ENCODE measurements at places on chromosomes 2 and 18.

GRCh38 chr2:67834482-67834881, 228.3 kb downstream of the C1D start:
- no peak for DNase-seq

DNA sequence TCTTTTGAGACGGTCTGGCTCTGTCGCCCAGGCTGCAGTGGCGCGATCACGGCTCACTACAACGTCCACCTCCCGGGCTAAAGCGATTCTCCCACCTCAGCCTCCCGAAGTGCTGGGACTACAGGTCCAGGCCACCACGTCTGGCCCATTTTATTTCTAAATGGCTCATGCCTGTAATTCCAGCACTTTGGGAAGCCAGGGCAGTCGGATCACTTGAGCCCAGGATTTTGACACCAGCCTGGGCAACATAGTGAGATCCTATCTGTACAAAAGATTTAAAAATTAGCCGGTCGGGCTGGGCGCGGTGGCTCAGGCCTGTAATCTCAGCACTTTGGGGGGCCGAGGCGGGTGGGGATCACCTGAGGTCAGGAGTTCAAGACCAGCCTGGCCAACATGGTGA, 26.4 kb upstream of the EFHD1 start:
- no peak for DNase-seq

DNA sequence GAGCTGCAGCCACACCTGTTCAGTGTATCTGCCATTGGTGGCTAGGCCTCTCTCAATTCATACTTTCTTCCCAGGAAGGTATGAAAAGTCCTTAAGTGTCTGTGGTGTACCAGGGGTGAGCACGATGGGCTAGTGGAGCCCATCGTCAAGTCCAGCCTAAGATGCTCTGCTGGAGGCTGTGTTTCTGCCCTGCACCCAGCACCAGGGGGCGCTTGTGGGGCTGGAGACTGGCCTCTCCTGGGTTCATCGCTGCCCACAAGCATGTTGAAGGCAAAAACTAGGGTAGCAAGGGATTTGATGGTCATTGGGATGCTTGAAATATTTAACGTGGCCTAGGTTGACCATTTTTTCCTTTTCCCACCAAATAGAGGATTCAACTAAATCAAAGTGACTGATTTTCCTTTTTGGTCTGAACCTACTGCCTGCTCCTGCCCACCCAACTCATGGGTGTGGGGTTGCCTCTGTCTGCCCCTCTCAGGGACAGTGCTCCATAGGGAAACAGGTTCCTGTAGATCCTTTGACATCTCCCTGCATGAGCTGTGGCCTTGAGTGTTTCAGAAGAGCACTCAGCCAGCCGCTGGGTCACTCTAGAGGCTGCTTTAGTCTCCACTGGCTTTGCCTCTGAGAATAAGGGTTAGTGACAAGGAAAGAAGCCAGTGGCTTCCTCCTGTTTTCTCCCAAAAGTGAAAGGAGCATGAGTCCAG, 59.0 kb downstream of the TPGS2 start:
- DNase-seq, result no peak

GRCh38 chr2:109407276-109408042, 206.3 kb downstream of the SEPTIN10 start:
- no peak for DNase-seq

GRCh38 chr2:240239325-240239724, 98.9 kb upstream of the OTOS start:
- DNase-seq, result no peak

DNA sequence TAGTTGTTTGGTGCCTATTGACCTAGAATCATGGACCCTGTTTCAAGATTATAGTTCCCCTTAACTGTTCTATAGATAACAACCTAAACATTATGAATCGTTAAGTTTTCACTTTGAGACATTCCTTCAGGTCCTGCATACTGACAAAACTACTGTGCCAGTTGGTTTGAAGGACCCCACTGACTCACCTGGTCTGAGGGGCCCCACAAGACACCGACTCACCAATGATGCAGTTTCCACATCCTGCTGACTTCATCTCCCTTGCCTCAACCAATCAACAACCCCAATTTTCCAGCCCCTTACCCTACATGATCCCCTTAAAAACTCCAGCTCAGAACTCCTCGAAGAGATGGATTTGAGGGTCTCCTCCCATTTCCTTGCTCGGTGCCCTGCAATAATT, 89.6 kb upstream of the CCDC141 start:
- DNase-seq, result no peak

DNA sequence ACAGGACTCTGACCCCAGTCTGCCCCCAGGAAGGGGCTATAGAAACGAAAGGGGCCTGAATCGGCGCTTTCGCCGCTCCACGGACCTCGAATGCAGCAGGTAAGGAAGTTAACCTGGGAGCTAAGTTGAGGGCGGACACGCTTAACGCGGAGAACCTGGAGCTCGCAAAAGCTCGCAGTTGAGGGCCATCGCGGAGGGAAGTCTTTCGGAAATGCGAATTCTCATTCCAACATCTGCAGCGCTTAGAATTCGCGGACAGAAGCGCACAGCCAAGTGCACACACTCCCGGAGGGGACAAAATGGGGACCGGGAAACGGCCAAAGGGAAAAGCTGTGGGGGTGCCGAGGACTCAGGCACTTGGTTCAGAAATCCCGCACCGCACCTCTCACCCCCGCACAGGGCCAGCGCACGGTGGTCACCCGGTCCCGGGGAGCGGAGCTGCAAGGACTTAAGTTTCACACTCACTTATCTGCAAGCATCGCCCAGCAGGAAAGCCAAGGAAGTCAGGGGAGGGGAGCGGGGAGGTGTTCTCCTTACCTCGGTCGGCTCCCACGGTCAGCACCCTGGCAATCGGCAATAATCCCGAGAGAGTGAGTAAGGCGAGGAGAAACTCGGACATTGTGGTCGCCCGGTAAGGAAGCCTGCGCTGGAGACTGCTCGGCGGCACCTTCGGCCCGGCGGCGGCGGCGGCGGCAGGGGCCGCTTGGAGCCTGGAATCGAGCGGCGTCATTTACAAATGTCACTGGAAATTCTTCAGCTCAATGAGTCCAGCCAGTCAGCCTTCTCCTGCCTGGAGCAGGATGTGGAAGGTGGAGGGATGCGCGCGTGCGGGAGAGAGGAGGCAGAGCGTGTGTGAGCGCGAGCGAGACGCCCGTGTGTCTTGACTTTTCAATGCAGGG, 456 bp downstream of the LRP1B start:
- DNase-seq, result peak; percentile 58

DNA sequence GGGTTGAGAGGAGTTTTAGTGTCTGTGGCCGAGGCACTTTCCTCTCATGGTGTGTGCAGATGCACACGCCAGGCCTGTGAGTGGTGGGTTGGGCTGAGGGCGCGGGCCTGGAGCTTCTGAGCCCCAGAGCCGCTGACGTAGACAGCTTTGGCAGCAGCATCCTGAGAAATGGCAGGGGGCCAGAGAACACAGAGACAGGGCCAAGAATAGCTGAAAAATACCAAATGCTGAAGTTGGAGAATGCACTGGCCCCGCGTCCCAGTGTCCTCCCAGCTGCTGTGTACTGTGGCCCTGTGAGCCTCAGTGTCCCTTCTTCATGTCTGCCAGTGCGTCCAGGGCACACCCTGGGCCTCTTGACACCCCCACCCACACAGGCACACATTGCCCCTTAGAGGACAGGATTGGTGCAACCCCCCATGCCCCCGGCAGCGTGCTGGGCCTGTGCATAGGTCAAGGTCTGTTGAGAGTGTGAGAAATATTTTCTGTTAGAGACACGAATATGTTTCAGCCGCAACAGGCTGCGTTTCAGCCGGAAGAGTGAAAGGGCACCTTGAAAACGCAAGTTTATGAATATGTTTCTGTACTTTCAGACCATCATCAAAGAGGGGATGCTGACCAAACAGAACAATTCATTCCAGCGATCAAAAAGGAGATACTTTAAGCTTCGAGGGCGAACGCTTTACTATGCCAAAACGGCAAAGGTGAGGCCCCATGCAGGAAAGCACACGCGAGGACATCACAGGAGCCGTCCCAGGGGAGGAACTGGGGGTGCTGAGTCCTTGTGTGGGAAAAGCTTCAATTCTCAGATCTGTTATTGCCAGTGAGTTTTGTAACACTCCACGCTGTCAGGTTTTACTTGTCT, 33.6 kb downstream of the DGKD start:
- peak; percentile 74 for DNase-seq

GRCh38 chr18:47912794-47913585, 17.5 kb downstream of the SMAD2 start:
- DNase-seq, result no peak

- peak; percentile 55 for DNase-seq
These were observed 568.5 kb upstream of the SOX11 start for GRCh38 chr2:5123582-5124196.

DNA sequence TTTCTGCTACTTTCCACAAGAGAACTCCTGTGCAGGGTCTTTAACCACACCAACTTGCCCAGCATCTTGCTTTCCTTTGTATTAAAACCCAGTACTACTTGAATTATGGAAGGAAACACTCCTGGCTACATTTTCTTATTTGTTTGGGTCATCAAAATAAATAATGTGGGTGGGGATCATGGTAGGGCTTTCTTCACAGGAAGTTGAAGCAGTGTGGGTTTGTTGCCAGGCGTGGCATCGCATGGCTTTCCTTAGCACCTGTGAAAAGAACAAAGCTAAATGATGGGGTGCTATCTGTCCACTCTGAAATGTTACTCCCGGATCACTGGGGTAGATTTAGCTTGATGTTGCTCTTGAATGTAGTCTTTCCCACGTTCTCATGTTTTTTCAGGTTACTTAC, 18.7 kb downstream of the ARHGAP25 start:
- DNase-seq, result no peak

- no peak for DNase-seq
These were observed 22.8 kb downstream of the CCNYL1 start for GRCh38 chr2:207734264-207734635.

DNA sequence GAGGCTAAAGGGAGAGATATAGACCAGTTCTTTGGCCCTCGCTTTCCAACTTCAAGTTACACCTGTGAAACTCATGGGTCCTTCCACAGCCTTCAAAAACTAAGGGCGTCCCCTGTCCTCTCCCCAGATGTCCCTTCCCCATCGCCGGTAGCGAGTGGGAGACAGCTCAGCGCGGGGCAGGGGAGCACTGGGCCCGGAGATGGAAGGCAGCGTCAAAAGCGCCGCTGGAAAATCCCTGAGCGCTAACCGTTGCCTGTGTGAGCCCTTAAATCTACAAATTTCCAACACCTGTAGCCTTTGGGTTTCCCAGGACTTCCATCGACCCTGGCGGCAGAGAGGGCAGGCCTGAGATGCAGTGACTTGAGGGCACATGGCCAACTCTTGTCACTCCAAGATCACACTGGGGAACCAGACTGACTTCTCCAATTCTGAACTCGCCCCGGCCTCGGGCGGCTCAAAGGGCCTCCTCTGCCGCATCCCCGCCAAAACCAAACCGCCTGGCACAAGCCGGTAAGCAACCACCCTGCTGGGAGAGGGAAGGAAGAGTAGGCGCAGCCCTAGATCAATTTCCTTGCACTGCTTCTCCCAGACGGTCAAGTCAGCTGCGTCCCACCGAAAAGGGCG, 879 bp upstream of the EPAS1 start:
- no peak for DNase-seq

GRCh38 chr2:181037922-181038321, 57.5 kb downstream of the UBE2E3 start:
- no peak for DNase-seq

- no peak for DNase-seq
These were observed 262.8 kb downstream of the FBXO15 start for GRCh38 chr18:73884868-73885267.

- DNase-seq, result no peak
These were observed 291.8 kb upstream of the SESTD1 start for GRCh38 chr2:179556425-179556824.

- DNase-seq, result no peak
These were observed 131.0 kb downstream of the CCDC85A start for GRCh38 chr2:56314796-56315195.

GRCh38 chr2:96273763-96274162, 7.7 kb downstream of the CIAO1 start:
- DNase-seq, result no peak

GRCh38 chr2:218395456-218395825, 4.2 kb upstream of the CTDSP1 start:
- no peak for DNase-seq

GRCh38 chr2:19364014-19364413, 5.6 kb upstream of the OSR1 start:
- DNase-seq, result no peak

- DNase-seq, result no peak
These were observed 140.9 kb downstream of the CAPN13 start for GRCh38 chr2:30666266-30666874.

GRCh38 chr2:238286551-238286950, 1.9 kb downstream of the PER2 start:
- no peak for DNase-seq

DNA sequence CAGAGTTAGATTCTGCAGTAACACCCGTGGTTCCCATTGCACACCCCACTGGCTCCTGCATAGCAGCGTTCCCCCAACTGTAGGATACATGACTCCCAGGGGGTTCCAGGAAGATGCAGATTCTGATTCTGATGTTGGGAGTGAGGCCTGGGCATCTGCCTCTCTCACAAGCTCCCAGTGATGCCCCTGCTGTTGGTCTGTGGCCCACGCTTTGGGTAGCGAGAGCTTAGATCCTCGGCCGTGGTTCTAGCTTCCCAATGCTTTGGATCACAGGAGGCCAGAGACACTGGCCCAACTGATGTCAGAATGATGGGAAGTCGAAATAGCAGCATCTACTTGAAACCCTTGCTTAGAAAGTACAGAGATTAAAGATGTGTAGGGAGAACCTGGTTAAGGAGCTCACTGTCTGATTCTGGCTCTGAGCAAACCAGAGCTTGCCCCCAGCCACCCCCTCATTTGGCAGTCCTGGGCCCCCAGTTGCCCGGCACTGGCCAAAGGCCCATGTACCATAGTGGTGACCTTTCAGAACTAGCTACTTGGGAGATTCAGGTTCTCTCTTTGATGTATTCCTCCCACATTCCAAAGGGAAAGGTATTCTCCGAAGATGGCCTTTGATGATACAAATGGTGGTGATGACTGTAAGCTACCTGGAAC, 197.5 kb downstream of the FAM210A start:
- no peak for DNase-seq

- DNase-seq, result no peak
These were observed 14.8 kb upstream of the PROC start for GRCh38 chr2:127403460-127403859.

- no peak for DNase-seq
These were observed 303.9 kb downstream of the EIPR1 start for GRCh38 chr2:3073704-3074103.

DNA sequence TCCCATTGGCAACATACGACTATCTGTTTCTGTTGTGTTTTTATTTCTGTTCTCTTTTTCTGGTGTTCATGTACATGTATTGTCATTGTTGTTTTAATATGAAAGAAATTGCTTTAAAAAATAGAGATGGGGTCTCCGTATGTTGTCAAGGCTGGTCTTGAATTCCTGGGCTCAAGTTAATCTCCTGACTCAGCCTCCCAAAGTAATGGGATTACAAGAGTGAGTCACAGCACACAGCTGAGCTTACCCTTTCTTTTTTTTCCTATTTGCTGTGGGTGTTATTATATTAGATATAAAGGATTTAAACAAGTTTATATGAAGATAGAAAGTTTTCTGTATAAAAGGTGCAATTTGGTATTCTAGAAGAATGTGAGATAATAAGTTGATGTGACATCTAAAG, 554.6 kb downstream of the DSC3 start:
- DNase-seq, result no peak

Data from NCI-H1105 treated with DMSO at 0.1 percent for 48 hours (cell line).